ENCODE measurements at places on chromosomes 4 and X. TPM values are rescaled to one million over a fixed set of nuclear protein-coding genes. Genes with fewer than 3 reads are reported as not detected.
A peak's percentile ranks its signal among the peaks of the same experiment; 100 is the strongest.

- no peak overlapping the region for H3K27ac ChIP-seq
- no peaks in the 10 kb centered on the region for H3K4me1 ChIP-seq
- no peak overlapping the region for H3K4me3 ChIP-seq
- no peaks in the 10 kb centered on the region for H3K36me3 ChIP-seq
Observed at GRCh38 chr4:172851534-172851933, 317.1 kb upstream of the GALNT7 start.

- no peak for DNase-seq
- no peaks in the 10 kb centered on the region for H3K27me3 ChIP-seq
- no peak overlapping the region for H3K4me3 ChIP-seq
Observed at GRCh38 chr4:64880557-64880956, 471.3 kb upstream of the TECRL start.

- H3K4me1 ChIP-seq = peaks cover 21% of the 10 kb centered on the region
- no peak overlapping the region for H3K4me3 ChIP-seq
Observed at GRCh38 chr4:38618505-38618904, 45.5 kb upstream of the KLF3 start.

- H3K4me1 ChIP-seq = no peaks in the 10 kb centered on the region
- no peak overlapping the region for H3K27ac ChIP-seq
- no peak for DNase-seq
- H3K4me3 ChIP-seq = no peak overlapping the region
Observed at GRCh38 chrX:130793975-130794374, 109.0 kb downstream of the ENOX2 start.

GRCh38 chrX:37785569-37785968 is 5.7 kb downstream of the CYBB start:
- H3K4me1 ChIP-seq = no peaks in the 10 kb centered on the region
- H3K27me3 ChIP-seq = no peaks in the 10 kb centered on the region
- H3K4me3 ChIP-seq = no peak overlapping the region
- no peaks in the 10 kb centered on the region for H3K36me3 ChIP-seq

DNA sequence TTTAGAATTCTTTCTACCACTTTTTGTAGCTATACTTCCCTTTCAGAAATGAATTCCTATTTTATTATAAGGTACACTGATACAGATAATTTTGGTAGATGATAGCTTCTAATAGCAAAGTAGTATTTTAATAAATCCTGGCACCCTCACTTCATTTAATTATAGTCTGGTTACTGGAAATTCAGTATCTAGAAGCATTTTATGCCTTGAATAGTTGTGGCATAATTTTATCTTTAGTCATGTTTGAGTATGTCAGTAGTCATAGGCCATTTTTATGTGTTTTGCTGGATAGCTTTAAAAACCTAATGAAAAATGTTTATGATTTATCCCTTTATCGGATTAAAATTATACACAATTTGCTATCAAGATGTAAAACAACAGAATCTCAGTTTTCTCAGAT is 92.3 kb downstream of the DIAPH2 start:
- no peaks in the 10 kb centered on the region for H3K36me3 ChIP-seq
- no peak for DNase-seq
- H3K27me3 ChIP-seq = no peaks in the 10 kb centered on the region
- no peak overlapping the region for H3K4me3 ChIP-seq
- no peak overlapping the region for H3K27ac ChIP-seq

- H3K27ac ChIP-seq = no peak overlapping the region
- no peaks in the 10 kb centered on the region for H3K36me3 ChIP-seq
- H3K4me1 ChIP-seq = no peaks in the 10 kb centered on the region
- H3K27me3 ChIP-seq = no peaks in the 10 kb centered on the region
- DNase-seq = no peak
Observed at GRCh38 chr4:152448854-152449253, 87.0 kb downstream of the FBXW7 start.

GRCh38 chr4:40577588-40578253 is 51.9 kb downstream of the RBM47 start:
- H3K36me3 ChIP-seq = no peaks in the 10 kb centered on the region
- no peaks in the 10 kb centered on the region for H3K27me3 ChIP-seq
- H3K4me3 ChIP-seq = no peak overlapping the region
- DNase-seq = no peak
- peaks cover 14% of the 10 kb centered on the region for H3K4me1 ChIP-seq

DNA sequence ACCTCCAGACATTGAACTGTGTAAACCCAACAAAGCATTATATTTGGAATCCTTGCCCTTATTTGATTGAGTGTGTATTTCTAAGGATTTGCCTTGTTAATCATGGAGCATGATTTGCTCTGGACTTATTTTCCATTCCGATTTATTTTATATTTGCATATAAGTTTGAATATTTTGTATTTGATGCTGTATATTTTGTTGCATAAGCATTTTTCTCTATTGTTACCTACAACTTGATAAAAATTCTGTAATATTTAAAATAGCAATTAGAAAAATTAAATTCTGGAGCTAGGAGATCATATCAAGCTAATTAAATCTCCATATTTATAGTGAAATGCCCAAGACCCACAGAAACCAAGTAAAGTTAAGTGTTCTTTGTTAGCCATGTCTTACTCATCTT is 47.2 kb downstream of the USO1 start:
- DNase-seq = no peak
- H3K4me1 ChIP-seq = no peaks in the 10 kb centered on the region
- no peaks in the 10 kb centered on the region for H3K27me3 ChIP-seq

- no peak overlapping the region for H3K27ac ChIP-seq
- no peak for DNase-seq
- H3K4me3 ChIP-seq = no peak overlapping the region
- no peaks in the 10 kb centered on the region for H3K36me3 ChIP-seq
- peaks cover 16% of the 10 kb centered on the region for H3K4me1 ChIP-seq
Observed at GRCh38 chr4:114601304-114602052, 2.9 kb downstream of the UGT8 start.

DNA sequence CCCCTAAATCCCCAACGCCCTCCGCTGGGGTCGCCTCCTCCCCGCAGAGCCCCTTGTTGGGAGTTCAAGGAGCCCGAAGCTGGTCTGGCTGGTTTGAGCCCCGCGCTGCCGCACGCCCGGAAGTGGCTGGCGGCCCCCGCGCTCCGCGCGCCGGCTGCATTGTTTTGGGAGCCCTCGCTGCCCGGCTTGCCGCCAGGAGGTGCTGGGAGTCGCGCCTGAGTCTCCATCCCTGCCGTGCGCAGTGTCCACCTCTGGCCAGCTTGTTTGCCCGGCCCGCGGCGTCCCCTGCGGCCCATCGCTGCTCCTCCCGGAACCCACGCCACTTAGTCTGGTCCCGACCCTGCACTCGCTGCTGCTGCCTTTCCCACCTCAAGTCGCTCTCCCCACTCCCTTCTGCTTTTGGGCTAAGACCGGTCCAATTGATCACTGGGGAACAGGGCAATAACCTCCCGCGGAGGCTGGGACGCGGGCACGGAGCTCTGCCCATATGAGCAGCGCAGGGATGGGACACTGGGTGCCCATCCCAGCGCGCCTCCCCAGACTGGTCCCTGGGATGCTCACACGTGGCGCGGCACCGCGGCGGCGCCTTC is 2.2 kb upstream of the SFRP2 start:
- H3K27me3 ChIP-seq = peaks cover 100% of the 10 kb centered on the region
- no peak for DNase-seq
- H3K4me3 ChIP-seq = no peak overlapping the region
- no peaks in the 10 kb centered on the region for H3K36me3 ChIP-seq
- peaks cover 44% of the 10 kb centered on the region for H3K4me1 ChIP-seq
- no peak overlapping the region for H3K27ac ChIP-seq

DNA sequence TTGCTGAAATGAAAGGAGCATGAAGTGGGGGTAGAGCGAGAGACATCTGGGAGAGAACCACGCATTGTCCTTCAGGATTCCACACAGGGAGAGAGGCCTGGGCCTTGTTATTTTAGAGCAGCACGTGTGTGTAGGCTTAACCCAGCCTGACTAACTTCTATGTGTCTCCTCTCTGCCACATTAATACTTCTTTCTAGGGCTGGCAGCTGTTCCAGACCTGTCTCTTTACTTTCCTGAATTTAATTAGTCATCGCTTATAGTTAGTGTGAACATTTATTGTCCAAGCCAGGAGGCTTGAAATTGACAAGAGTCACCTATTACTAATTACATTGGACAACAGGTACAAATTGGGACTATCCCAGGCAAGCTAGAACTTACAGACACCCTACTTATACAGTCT is 51.3 kb downstream of the SMAD1 start:
- peak overlapping the region; percentile 28 for H3K27ac ChIP-seq
- H3K4me1 ChIP-seq = peaks cover 70% of the 10 kb centered on the region
- H3K36me3 ChIP-seq = no peaks in the 10 kb centered on the region
- H3K4me3 ChIP-seq = no peak overlapping the region
- no peaks in the 10 kb centered on the region for H3K27me3 ChIP-seq

DNA sequence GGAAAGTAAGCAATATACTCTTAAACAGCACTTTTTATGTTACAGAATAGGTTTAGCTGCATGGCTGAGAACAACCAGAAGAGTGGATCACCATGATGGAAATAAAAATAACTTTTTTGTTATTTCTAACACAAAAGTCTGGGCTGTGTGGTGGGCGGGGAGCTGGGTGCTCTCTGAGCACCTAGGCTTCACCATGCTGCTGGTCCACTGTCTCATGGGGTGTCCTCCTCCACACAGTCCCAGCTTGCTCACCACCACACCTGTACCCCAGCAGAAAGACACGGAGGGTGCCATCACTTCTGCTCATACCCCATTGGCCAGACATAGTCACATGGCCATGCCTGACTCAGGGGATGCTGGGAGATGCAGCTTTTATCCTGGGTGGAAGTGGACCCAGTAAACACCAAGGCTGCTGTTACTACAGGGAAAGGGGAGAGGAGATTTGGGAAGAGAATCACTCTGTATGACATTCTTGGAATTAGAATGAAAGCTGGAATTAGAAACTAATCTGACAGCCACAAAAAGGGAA is 45.0 kb downstream of the CPZ start:
- peaks cover 30% of the 10 kb centered on the region for H3K27me3 ChIP-seq
- no peaks in the 10 kb centered on the region for H3K4me1 ChIP-seq

GRCh38 chr4:110247591-110247990 is 49.2 kb upstream of the ELOVL6 start:
- no peak overlapping the region for H3K27ac ChIP-seq
- no peaks in the 10 kb centered on the region for H3K27me3 ChIP-seq
- no peak for DNase-seq
- H3K4me1 ChIP-seq = no peaks in the 10 kb centered on the region

GRCh38 chrX:15600745-15601144 is at the start of gene ACE2:
Gene ACE2, minus strand, starts transcription at chrX:15600960. Its CDS starts 49 bp downstream, at chrX:15600911.
- no peaks in the 10 kb centered on the region for H3K4me1 ChIP-seq
- peaks cover 86% of the 10 kb centered on the region for H3K27me3 ChIP-seq
- H3K27ac ChIP-seq = no peak within 1 kb of the TSS
- H3K4me3 ChIP-seq = no peak within 1 kb of the TSS
- no peaks in the 10 kb centered on the region for H3K36me3 ChIP-seq
- peak; percentile 7 for DNase-seq

DNA sequence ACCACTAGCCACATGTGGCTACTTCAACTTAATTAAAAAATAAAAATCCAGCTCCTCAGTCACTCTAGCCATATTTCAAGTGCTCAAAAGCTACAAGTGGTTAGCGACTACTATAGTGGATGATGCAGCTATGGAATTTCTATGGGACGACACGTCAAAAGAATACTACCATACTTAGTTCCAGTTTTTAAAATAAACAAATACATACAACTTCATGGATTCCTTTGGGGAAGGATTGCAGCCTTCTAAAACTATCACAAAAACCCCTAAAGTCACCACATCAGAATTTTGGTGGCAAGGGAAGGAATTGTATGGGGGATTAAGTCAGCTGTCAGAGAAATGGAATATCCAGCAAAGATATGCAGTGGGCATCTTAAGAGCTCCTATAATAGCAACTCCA is 6.5 kb downstream of the ZNF280C start:
- no peak for DNase-seq
- H3K4me3 ChIP-seq = no peak overlapping the region
- H3K27me3 ChIP-seq = no peaks in the 10 kb centered on the region

DNA sequence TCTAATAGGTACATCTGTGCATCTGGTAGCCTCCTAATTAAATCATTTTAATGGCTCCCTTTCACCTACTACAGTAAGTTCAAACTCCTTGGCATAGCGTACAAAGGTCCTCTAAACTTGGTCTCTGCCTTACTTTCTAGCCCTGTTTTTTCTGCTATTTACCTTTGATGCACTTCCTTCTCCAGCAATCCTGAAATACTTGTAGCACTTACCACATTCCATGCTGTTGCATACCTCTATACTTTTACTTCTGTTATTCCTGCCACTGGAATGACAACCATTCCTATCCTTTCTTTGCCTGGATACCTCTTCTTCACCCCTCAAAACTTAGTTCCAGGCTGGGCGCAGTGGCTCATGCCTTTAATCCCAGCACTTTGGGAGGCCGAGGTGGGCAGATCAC is 56.6 kb upstream of the LHFPL1 start:
- H3K27ac ChIP-seq = no peak overlapping the region
- H3K4me3 ChIP-seq = no peak overlapping the region
- H3K36me3 ChIP-seq = no peaks in the 10 kb centered on the region
- H3K4me1 ChIP-seq = no peaks in the 10 kb centered on the region
- H3K27me3 ChIP-seq = no peaks in the 10 kb centered on the region

- peak; percentile 16 for DNase-seq
- H3K4me1 ChIP-seq = peaks cover 28% of the 10 kb centered on the region
- H3K4me3 ChIP-seq = no peak overlapping the region
- H3K27me3 ChIP-seq = peaks cover 9% of the 10 kb centered on the region
Observed at GRCh38 chr4:153151535-153152455, 52.4 kb upstream of the TRIM2 start.

- no peak overlapping the region for H3K4me3 ChIP-seq
- H3K27me3 ChIP-seq = no peaks in the 10 kb centered on the region
- no peaks in the 10 kb centered on the region for H3K4me1 ChIP-seq
Observed at GRCh38 chr4:12729384-12729783, 754.8 kb downstream of the RAB28 start.

DNA sequence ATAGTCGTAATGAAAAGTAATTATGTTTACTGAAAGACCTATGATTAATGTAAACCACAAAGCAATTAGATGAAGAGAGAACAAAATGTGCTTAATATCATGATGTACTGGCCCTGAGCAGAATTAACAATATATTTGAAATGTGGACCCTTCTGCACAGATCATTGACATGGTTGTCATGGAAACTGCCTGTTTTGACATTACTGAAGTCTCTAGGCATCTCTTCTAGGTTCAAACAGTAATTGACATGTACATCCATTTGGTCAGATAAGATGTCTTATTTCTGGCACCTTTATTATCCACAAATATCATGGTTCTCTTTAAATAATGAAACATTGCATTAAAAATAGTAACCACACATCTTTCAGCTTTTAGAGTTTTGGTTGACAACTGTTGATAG is 251.7 kb upstream of the GNPDA2 start:
- DNase-seq = no peak
- H3K27ac ChIP-seq = no peak overlapping the region
- H3K36me3 ChIP-seq = no peaks in the 10 kb centered on the region
- no peaks in the 10 kb centered on the region for H3K27me3 ChIP-seq
- no peaks in the 10 kb centered on the region for H3K4me1 ChIP-seq
- no peak overlapping the region for H3K4me3 ChIP-seq

The ZNF711 gene
- total RNA-seq = 0.64 TPM

The ASMT gene
- not detected for total RNA-seq

The TMEM271 gene
- total RNA-seq = not detected

The CLCN3 gene
- 67.9 TPM for total RNA-seq

The LEF1 gene
- 0.66 TPM for total RNA-seq

The SLC10A4 gene
- total RNA-seq = 0.15 TPM

The FAT1 gene
- total RNA-seq = 71.8 TPM

The BEX2 gene
- total RNA-seq = 2.5 TPM

The VCX gene
- not detected for total RNA-seq

Data from heart right ventricle (tissue), 16 donors.